Stimulated activated CD8-positive, alpha-beta memory T cell treated with anti-CD3 and anti-CD28 coated beads, Interleukin-2, amount 100 ng/mL, for 1 hour (primary cell): ENCODE measurements at places on chromosomes 12 and 14.

- DNase-seq: no peak
Observed at GRCh38 chr14:61875483-61875882, 113.3 kb downstream of the SNAPC1 start.

- no peak for DNase-seq
Observed at GRCh38 chr14:89947344-89947743, 7.2 kb downstream of the EFCAB11 start.

DNA sequence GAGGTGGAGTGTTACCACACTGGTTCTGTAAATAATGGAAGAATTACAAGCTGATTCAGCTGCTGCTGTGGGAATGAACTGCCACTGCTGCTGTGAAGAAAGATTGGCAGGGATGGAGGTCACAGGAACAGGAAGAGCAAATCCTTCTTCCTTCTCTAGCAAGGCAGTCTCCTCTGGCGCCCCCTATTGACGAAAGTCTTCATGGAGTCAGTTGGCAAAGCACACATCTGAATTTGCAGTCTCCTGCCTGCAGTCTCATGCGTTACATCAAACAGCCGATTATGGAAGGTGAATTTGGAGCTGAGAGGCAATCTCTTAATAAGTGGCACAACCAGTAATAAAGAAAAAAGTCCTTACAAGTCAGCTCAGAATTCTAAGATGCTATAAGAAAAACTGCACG lies 106.0 kb upstream of the TMTC1 start:
- DNase-seq: no peak

GRCh38 chr14:77498984-77499527 lies 440 bp upstream of the ISM2 start:
- no peak for DNase-seq

DNA sequence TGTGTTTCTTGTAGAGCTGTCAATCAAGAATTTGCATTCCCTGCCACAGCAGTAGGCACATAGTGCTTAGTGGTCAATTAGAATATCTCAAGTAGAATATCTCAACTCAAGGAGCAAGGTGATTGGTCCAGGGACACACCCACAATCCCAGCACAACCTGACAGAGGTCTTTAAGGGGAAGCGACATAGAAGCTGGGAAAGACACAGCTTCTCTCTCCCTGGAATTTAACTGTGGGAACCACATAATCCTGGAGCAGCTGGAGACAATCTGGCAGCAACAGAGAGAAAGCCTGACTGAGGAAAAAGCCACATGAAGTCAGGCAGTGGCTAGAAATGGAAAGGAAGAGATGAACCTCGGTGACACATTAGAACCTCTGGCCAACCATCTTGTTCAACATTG lies 85.7 kb upstream of the LMO3 start:
- DNase-seq: no peak

- DNase-seq: no peak
Observed at GRCh38 chr14:67559639-67560038, 26.5 kb downstream of the PLEKHH1 start.

DNA sequence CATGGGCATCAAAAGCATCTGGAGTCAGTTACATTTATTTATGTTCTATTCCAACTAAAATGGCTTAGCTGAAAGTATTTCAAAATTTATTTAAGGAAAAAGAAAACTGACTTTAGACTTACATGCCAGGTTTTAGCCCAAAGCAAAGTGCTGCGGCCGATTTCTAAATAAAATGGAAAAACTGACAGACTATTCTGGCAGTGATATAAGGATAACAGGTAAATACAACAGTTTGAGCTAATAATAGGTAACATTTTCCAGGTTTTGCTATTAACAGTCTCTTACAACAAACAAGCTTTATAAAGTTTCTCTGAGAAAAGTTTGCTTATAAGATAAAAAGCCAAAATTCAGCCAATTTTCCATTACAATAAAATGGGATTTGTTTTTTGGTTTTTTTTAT lies 937.2 kb upstream of the FLRT2 start:
- DNase-seq: no peak

GRCh38 chr12:95551305-95551704 lies at the start of gene USP44:
Gene USP44 (minus strand): TSS chr12:95551476. CDS start chr12:95534256, 17,220 bp downstream.
- DNase-seq: no peak

DNA sequence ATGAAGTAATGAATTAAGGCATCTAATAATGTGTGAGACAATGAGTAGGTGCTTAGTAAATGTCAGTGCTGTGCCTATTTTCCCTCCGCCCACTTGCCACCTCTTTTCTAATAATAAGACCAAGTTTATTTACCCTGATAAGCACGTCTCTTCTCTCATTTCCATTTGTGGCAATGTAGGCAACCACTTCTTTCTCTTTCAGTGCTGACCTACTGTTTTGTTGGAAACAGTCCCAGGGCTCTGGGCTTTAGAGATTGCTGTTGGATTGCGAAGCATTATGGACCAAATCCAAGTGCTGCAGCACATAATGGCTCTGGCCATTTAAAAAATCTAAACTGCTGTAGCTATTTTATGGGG lies 141.3 kb upstream of the PLEKHG7 start:
- DNase-seq: no peak

DNA sequence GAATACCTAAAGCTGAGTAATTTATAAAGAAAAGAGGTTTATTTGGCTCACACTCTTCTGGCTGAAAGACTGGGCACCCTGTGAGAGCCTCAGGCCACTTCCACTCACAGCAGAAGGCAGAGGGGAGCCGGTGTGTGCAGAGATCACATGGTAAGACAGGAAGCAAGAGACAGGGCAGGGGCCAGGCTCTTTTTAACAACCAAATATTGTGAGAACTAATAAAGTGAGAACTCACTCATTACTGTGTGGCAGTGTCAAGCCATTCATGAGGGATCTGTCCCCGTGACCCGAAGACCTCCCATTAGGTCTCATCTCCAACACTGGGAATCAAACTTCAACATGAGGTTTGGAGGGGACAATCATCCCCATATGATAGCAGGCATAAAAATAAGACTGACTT lies 180.8 kb upstream of the DIO3 start:
- no peak for DNase-seq

GRCh38 chr14:58635091-58635830 lies 2.5 kb upstream of the DACT1 start:
- no peak for DNase-seq

DNA sequence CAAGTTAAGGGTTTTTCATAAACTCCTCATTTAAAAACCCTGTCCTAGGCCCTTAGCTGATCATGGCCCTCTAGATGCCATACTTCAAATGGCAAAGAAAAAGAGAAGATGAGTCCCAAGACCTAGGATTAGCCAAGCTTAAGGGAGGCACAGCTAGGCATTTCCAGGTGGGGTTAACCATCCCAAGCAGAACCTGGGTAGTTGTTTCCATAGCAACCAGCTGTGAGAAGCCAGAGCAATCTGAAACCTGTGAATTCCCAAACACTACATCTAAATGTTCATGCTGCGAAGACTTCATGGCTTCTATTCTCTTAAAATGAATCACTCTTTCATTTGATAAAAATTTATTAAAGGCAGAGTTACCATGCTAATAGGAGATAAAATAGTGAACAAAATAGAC lies 372.9 kb downstream of the C12orf50 start:
- DNase-seq: no peak

GRCh38 chr12:3168223-3169221 lies 91.3 kb downstream of the TSPAN9 start:
- no peak for DNase-seq

DNA sequence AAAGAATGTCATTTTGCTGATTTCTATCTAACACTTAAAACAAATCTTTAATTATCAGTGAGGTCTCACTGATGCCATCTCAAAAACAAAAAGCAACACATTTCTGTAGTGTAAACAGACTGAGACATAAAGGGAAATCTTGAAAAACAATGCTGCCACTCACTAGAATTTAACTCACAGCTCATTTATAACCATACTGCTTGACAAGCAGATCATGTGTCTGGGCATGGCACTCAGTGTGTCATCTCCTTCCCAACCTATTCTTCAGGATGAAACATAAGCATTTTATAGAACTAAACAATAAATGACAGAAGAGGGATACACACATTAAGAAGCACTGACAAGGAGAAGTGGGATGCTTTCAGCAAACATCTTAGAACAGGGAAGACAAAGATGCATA lies 22.4 kb downstream of the ATF7 start:
- no peak for DNase-seq

GRCh38 chr12:53997204-53998109 lies 2.5 kb upstream of the HOXC9 start:
- no peak for DNase-seq

DNA sequence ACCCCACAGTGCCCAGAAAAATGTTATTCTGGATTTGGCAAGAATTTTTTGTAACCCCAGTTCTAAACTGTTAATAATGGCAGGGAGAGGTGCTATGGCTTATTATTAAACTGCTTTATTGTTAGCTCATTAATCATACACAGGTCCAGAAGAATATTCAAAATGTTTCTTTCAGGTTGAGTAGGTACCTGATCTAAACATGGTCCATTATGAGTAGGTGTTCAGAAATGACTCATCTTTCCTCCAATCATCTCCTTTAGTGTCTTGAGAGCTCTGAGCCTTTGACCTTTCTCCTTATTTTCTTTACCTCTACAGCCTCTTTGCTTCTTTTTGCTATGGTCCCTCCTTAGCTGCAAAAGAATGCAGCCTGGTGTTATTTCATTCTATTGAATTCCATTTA lies 211.0 kb upstream of the GARIN6 start:
- DNase-seq: no peak

GRCh38 chr12:67043771-67044170 lies 225.4 kb upstream of the CAND1 start:
- DNase-seq: no peak

DNA sequence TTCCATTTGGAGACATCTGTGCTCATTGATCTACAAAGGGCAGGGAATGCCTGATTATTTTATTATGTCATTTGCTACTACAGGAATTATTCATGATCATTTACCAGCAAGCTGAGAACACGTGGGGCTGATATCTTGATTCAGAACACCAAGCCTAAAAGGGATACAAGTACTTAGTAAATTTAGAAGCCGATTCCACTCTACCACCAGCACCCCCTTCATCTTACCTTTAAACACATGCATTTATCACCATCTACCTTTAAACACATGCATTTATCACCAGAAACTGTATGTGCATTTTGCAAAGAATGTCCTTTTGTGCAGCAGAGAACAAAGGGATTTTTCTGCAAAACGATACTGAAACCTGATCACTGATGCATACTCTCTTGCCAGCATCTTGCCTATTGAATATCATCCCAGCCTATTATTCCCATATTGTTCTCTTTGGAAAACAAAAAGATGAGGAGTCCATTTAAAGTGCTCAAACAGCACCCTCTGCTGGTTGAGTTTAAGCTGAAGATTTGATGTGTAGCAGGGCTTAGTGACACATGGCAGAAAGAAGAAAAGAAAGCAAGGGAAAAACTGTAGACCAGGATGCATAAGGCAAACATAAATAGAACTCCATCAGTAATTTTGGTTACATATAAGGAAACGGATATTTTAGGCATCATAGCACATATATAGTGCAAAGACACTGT lies 132.6 kb upstream of the PLEKHG7 start:
- DNase-seq: no peak

DNA sequence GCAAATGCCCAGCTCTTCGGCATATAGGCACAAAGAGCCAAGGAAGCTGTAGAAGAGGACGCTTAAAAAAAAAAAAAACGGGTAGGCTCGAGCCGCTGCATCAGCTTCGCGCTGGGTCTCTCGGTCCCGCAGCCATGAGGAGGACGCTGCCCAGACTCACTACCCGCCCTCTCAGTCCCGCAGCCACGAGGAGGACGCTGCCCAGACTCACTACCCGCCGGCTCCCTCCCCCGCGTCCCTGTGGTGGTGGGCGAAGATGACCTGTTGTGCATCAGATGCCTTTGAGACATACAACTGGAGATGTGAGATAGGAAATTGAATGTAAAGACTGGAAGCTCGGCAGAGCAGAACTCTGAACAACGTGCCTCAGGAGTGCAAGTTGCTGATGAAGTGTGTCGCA lies 11.4 kb upstream of the SPSB2 start:
- no peak for DNase-seq

DNA sequence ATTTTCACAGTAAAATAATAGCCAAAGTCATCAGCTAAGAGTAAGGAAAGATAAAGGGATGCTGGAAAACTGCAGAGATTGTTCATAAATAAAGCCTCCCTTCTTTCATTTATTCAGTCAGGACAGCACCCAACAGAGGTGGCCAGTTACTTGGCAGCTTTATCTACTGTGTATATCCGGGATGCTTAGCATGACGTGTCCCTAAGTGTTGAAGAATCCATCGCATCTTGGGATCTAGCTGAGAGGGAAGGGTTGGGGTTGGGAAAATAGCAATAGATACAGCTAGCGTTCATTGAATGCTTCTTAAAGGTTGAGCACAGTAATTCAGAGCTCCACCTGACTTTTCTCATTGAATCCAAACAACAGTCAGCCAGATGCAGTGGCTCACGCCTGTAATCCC lies 5.6 kb upstream of the ERBB3 start:
- no peak for DNase-seq

DNA sequence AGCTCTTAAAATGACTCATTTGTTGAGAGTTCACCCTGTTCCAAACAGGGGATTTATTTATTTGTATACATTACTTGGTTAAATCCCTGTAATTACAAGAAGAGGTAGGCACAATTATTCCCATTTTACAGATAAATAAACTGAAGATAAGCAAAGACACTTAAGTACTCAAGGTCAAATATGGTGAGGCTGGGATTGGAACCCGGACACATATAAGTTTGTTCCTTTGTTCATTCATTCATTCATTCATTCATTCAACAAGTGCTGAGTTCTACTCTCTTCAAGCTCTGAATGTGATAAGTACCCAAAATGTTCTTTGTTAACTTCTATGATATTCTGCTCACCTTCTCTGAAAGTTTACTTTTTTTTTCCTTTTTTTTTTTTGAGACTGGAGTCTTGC lies 2.4 kb upstream of the TRIM9 start:
- no peak for DNase-seq

GRCh38 chr14:70213721-70214282 lies 25.1 kb upstream of the SLC8A3 start:
- no peak for DNase-seq

DNA sequence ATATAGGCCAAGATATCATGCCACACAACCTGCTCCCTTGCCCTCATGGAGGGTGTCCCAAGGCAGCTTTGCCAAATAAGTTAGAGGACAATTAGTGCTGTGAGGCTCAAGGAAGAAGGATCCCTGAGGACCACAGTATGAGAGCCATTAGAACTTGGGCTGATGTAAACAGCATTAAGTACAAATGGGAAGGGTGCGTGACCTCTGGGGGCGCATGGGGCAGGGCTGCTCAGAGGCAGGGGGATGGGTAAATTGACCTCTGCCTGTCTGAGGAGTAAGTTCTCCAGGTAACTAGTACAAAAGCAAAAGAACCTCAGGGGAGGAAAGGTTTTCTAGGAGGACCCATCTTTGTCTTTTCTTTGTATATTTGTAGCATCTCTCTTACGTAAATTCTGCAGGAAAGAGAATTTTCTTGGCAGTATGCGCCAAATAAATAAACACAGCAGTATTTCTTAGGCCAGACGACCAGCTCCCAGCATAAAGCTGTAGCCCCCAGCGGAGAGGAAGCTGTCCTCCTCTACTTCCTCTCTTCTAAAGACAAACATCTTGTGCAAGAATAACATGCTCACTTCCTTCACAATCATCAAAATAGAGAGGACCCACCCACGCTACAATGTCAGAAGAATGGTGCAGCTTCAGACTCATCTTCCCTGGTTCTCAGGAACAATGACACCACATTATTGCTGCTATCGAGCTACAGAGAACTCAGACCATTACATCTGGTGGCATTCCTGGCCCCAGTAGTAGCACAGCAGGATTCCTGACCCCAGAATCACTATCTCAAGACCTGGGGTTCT lies 16.4 kb upstream of the VWF start:
- DNase-seq: no peak

- peak; percentile 8 for DNase-seq
Observed at GRCh38 chr14:72518809-72519377, 375.0 kb downstream of the DPF3 start.
